ENCODE measurements at places on chromosomes 5 and 9.

GRCh38 chr9:112224401-112225289, 49.5 kb upstream of the SUSD1 start:
- DNase-seq: no peak

- DNase-seq: no peak
Observed at GRCh38 chr5:169901896-169902295, 78.4 kb downstream of the INSYN2B start.

GRCh38 chr5:152400846-152401245, 4.2 kb downstream of the NMUR2 start:
- DNase-seq: no peak

DNA sequence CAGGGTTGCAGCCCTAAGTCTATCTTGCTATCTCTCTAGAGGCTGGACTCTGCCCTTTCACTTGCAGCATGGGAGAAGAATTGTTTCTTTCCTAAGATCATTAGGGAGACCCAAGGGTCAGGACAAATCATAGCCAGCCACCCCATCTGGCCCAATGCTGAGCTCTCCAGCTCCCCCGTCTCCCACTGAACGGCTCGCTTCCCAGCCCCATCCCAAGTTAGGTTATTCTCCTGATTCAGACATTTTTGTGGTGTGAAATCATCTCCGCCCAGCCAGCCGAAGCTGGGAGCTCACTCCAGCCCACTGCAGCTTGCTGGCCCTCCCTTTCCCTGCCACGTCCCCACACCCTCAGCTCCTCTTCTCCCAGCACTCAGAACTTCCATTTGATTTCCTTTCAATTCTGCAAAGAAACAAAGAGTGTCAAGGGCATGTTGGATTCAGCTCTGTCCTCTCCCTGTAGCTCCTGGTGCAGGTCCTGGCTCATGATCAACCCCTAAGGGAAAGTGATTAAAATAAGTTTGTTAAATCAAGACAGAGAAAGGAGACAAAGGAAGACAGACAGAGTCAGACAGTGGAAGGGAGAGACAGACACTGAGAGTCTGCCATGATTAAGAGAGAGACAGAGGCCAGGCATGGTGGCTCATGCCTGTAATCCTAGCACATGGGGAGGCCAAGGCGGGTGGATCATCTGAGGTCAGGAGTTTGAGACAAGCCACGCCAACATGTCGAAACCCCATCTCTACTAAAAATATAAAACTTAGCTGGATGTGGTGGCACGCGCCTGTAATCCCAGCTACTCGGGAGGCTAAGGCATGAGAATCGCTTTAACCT, 12.6 kb upstream of the SPARC start:
- DNase-seq: no peak

DNA sequence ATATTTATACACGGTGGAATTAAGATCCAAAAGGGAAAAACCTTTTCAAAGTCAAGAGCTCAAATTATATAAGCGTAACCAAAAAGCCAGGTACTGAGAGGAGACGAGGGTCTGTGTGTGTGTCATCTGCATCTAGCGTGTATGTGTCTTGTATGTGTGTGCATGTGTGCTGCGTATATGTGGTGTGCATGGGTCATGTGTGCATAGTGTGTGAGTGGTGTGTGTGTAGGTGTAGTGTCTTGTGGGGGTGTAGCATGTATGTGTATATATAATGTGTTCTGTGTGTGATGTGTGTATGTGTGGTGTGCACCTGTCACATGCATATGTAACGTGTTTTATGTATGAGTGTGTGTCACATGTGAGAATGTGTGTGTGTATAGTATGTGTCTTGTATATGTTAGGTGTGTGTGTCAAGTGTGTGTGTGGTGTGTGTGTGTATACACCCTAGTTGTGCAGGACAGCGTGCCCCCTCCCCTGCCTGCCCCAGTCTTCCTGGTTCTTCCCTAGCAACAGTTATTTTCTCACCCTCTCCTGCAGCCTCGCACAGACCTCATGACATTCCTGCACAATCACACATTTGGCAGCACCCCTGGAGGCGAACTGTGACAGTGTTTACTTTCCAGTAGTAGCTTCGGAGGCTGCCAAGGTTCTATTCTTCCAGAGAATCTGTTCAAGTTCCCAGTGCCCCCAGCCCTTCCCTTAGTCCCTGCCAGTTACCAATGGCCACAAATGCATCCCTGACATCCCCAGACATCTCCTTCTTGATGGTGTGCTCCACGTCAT, 27.1 kb upstream of the TNIP1 start:
- no peak for DNase-seq

- no peak for DNase-seq
Observed at GRCh38 chr5:124963236-124963919, 216.9 kb upstream of the ZNF608 start.
